HT1080 (cell line): ENCODE measurements at places on chromosomes 4 and X. TPM values are rescaled to one million over a fixed set of nuclear protein-coding genes. Genes with fewer than 3 reads are reported as not detected.
A peak's percentile ranks its signal among the peaks of the same experiment; 100 is the strongest.

The ASB5 gene
- not detected in 2 replicates for total RNA-seq

GRCh38 chr4:94523033-94523580 is 71.4 kb downstream of the PDLIM5 start:
- DNase-seq: no peak

The FAM184B gene
- total RNA-seq: 0.02 TPM in 1 of 2 replicates, not detected in the other

The MAGEA8 gene
- total RNA-seq: not detected in 2 replicates

The CENPVL1 gene
- not detected in 2 replicates for total RNA-seq

DNA sequence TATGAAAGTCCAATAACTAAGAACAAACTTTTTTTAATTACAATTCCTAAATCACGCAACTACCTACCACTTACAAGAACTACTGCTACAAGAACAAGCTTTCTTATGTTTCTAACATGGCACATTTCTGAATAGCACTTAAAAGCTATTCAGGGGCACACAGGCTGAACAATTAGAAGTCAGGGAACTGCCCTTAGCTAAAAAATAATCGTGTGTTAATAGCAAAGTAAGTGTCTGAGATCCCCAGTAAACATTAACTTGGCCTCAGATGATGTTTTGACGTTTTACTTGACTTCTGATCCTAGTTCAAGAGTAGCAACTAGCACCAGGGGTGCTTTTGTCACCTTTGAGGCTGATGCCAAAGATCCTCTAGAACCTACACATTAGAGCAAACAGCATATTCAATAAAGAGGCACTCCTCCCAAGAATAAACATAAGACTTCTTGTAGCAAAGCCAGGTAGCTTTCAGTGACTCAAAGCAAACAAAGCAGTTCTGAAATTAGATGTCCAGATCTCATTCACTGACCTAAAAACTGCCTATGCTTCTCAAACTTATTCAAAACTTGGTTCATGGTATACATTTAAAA is 16.2 kb downstream of the SPOCK3 start:
- no peak for DNase-seq

The BEND2 gene
- not detected in 2 replicates for total RNA-seq

DNA sequence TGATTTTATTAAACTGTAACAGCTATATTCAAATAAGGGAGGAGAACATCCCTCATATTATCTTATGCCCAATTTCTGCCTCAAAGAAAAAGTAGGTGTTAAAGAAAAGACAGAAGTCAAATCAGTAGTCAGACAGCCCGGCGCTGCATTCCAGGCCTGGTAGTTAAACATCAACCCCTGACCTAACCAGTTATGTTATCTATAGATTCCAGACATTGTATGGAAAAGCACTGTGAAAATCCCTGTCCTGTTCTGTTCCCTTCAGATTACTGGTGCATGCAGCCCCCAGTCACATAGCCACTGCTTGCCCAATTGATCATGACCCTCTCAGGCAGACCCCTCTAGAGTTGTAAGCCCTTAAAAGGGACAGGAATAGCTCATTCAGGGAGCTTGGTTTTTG is 269.9 kb upstream of the GALNT7 start:
- no peak for DNase-seq

- peak; percentile 86 for DNase-seq
Observed at GRCh38 chrX:70166601-70167590, 10.4 kb upstream of the DGAT2L6 start.

DNA sequence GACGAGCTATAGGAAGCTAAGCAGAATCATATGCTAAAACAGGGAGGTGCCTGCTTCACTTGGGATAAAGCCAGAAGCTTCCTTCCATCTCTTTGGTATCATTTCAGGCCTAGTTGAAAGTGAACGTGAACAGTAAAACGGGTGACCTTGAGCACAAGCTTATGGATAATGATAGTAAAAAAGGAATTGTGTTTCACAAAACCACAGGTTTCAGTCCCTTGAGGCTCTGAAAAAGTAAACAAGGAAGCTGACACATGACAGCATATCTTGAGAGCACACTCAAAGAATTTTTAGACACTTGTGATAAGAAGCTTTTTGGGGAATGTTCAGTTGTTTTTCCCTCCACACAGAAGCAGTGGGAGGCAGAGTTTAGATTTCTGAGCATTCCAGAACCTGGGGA is 286.1 kb downstream of the DCHS2 start:
- peak; percentile 7 for DNase-seq

DNA sequence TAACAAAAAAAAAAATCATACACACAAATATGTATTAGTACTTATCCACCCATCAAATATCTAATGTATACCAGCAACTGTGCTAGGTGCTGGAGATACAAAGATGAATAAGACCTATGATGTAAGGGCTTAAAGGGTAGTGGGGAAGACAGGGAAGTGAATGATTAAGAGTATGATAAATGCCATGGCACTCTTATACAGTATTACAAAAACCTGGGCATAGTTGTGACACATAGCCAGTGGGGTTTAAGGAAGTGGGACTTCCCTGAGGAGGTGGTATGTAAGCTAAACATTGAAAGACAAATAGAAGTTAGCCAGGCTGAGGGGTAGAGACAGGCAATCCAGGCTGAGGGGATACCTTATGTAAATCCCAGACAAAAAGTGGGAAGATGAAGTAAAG is 23.5 kb downstream of the CHM start:
- peak; percentile 1 for DNase-seq

DNA sequence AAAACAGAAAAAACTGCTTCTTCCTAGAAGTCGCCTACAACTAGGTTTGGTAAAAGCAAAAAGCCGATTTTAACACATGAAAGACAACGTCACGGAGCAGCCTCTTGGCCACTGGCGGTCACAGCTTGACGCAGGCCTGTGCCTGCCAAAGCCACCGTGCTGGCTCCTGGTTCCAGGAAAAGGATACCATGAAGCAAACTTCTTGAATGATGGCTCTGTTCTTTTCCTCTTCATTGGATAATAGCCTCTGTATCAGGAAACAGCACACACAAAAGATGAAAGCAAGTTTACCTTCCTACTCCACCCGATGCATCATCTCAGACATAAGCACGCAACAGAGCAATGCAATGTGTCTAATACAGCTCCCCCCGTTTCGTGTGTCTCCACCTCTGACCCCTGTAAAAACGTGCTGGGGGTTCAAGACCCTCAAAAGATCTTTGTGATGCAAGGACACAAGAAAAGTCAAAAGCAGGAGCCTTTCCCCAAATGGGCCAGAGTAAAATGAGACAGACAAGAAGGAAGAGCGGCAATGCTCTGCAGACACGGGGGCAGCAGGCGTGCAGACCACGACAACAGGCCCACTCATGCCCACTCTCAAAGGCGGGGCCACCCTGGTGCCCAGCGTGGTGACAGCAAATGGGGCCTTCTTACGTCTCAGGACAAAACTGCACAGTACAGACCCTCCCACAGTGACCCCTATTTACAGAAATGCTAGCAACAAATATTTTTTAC is 19.4 kb downstream of the GAK start:
- DNase-seq: no peak

GRCh38 chrX:72101597-72102037 is 30.1 kb downstream of the RTL5 start:
- DNase-seq: peak; percentile 20

DNA sequence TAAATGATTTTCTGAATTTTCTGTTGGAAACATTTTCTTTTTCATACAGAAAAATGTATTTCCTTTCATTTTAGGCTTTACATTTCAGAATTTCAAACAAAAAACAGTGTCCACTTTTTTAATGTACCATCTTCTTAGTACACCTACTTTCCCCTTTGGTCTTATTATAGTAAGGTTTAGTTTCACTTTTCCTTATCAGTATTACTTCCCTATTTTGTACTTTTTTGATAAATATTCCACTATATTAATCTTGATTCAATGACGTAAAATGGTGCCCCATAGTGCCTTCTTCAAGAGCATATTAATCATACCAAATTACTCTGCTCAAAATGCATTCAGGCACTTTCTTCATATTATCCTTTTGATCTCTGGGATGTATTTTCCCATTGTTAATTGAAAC is 52.5 kb downstream of the BANK1 start:
- DNase-seq: no peak

- peak; percentile 67 for DNase-seq
Observed at GRCh38 chr4:147160908-147161513, 215.3 kb upstream of the TTC29 start.

DNA sequence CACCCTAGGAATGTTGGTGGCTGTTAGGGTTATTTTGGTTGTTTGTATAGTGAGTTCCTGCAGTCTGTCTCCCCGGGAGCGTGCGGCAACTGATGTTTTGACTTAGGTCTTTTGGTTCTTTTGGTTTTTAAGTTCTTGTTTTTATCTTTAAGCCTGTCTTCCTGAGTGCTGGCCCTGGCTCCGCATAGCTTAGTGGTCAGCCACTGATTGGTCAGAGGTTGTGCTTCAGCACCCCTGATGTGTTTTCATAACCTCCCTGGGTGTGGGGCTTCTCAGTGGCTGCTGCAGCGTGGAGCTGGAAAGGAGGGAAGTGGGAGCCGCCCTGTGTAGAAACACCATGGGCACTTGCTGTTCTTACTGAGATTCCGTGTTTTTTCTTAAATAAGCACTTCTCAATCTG is 5.1 kb downstream of the PIGG start:
- no peak for DNase-seq

The TREX2 gene
- total RNA-seq: 0.84 and 1.8 TPM in 2 replicates

GRCh38 chrX:10749113-10749512 is 128.7 kb upstream of the MID1 start:
- DNase-seq: peak; percentile 38

DNA sequence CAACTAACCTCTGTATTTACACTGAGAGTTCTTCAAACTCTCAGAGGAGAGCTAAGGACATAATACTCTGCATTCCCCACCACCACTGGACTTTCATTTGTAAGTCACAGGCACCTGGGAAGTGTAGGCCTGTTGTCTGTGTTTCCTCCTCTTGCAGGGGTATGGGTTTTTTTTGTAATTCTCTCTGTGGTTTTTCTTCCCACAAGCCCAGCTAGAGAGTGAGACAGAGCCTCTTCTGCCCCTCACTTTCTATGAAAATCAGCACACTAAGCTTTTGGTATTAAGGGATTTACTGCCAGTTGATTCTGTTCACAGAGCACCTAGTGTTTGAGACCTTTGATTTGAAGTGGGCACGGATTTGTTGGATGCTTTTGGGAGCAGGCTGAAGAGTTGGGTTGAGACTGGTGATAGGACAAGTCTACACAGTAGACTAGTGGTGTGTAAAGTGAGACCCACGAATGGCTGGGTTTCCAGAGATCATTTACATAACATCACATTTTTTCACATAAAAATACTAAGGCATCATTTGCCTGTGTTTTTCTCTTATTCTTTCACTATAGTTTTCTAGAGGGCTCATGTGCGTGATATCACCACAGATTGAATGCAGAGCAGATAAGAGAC is 28.9 kb upstream of the WDR17 start:
- no peak for DNase-seq

The TLR6 gene
- 1.4 and 1.6 TPM in 2 replicates for total RNA-seq

GRCh38 chr4:61590881-61591280 is 390.8 kb downstream of the ADGRL3 start:
- no peak for DNase-seq

The WAS gene
- 0.20 and 0.47 TPM in 2 replicates for total RNA-seq

The PTTG2 gene
- not detected in 2 replicates for total RNA-seq

GRCh38 chr4:7967501-7968261 is 28.0 kb upstream of the AFAP1 start:
- no peak for DNase-seq

DNA sequence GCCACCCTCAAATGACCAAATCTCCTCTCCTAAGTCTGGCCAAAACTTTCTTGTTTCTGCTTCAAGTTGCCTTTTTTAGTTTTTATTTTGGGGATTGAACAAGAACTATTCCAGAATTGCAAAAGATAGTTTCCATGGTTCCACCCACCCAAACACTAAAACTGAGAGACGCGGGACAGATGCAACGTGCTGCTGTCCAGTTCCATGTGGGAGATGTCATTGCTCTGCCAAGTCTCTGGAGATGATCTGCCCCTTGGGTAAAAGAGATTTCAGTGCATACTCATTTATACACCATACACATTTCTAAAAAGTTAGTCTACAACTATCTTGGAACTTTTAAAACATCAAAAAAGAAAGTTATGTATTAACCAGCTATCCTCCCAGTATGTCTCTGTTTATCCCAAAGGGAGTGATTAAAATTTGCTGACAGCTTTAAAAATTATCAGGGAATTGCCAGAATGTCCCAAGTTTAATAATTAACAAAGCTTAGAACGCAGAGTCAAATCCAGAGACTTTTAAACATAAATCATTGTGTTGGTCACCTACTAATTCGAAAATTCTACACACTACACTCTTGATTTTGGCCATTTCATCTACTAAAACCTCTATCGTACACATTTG is 3.2 kb downstream of the MAOB start:
- no peak for DNase-seq

The GAGE1 gene
- 40.0 and 84.7 TPM in 2 replicates for total RNA-seq

DNA sequence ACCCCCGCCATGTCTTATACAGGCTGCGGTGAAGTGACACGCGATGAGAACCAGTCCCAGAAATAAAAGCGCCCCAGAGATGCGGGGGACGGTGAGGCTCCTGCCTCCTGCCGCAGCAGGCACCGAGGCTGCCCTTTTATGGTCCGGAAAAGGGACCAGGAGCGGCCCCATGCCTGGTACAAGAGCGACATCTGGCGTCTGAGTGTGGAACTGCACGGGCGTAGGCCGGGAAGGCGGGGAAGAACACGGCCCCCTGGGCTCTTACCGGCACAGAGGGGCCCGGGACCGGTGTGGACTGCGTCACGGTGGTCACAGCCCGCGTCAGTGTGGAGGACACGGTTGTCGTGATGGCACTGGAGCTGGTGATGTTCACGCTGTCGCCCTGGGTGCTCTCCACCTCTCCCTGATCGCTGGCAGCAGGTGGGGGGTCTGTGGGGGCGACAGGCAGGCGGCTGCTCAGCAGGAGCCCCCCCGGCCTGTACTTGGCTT is 8.9 kb upstream of the RENBP start:
- DNase-seq: peak; percentile 57

GRCh38 chrX:74925225-74926088 is at the start of gene NEXMIF:
NEXMIF (minus strand) TSS chrX:74925452.
- no peak for DNase-seq

The SYN1 gene
- total RNA-seq: not detected in 2 replicates

GRCh38 chr4:68570122-68570507 is 6.0 kb downstream of the UGT2B17 start:
- no peak for DNase-seq
